ENCODE measurements at places on chromosomes 5 and 9. TPM values are rescaled to one million over a fixed set of nuclear protein-coding genes. Genes with fewer than 3 reads are reported as not detected.

The ATP6V0E1 gene
- 333 TPM for total RNA-seq

The SLC6A19 gene
- total RNA-seq: not detected

The ANKRD31 gene
- 0.13 TPM for total RNA-seq

The LCN9 gene
- not detected for total RNA-seq

The PCDHB11 gene
- 0.44 TPM for total RNA-seq

The FAM170A gene
- not detected for total RNA-seq

The CDH18 gene
- 0.12 TPM for total RNA-seq

The JAKMIP2 gene
- 0.92 TPM for total RNA-seq

The GABRA6 gene
- not detected for total RNA-seq

The TMEM267 gene
- 16.4 TPM for total RNA-seq

The PCDH12 gene
- total RNA-seq: 1.7 TPM

The CDH12 gene
- total RNA-seq: not detected

The HMCN2 gene
- total RNA-seq: 0.06 TPM

The FBXO10 gene
- 9.5 TPM for total RNA-seq

The TENT4A gene
- 11.8 TPM for total RNA-seq

The SV2C gene
- under 0.01 TPM for total RNA-seq

The LCN15 gene
- not detected for total RNA-seq

The NUTM2G gene
- total RNA-seq: not detected

The NOTCH1 gene
- total RNA-seq: 39.6 TPM

The HCN1 gene
- not detected for total RNA-seq

The PAEP gene
- total RNA-seq: not detected

The DCTN4 gene
- 57.2 TPM for total RNA-seq

The OR1Q1 gene
- 0.26 TPM for total RNA-seq

The ARL15 gene
- total RNA-seq: 16.8 TPM

The TPPP gene
- 0.93 TPM for total RNA-seq

The FOXD1 gene
- total RNA-seq: 0.44 TPM

The MELK gene
- 26.2 TPM for total RNA-seq

The GPR150 gene
- 0.13 TPM for total RNA-seq

Data from aortic smooth muscle cell (primary cell).